ENCODE measurements at places on chromosomes 7 and 10.
A peak's percentile ranks its signal among the peaks of the same experiment; 100 is the strongest.

GRCh38 chr7:29254591-29254990, 60.0 kb downstream of the CHN2 start:
- no peak for DNase-seq

DNA sequence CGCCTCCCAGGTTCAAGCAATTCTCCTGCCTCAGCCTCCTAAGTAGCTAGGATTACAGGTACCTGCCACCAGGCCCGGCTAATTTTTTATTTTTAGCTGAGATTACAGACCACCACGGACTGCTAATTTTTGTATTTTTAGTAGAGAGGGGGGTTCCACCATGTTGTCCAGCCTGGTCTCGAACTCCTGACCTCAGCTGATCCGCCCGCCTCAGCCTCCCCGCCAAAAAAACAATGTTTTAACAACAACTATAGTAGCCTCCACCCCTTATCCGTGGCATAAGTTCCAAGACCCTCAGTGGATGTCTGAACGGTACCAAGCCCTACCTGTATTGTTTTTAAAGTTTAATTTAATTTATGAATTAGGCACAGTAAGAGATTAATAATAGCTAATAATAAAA, 48.2 kb downstream of the GNA12 start:
- DNase-seq: no peak

- DNase-seq: peak; percentile 65
Observed at GRCh38 chr10:61140765-61141392, 196.9 kb upstream of the RHOBTB1 start.

DNA sequence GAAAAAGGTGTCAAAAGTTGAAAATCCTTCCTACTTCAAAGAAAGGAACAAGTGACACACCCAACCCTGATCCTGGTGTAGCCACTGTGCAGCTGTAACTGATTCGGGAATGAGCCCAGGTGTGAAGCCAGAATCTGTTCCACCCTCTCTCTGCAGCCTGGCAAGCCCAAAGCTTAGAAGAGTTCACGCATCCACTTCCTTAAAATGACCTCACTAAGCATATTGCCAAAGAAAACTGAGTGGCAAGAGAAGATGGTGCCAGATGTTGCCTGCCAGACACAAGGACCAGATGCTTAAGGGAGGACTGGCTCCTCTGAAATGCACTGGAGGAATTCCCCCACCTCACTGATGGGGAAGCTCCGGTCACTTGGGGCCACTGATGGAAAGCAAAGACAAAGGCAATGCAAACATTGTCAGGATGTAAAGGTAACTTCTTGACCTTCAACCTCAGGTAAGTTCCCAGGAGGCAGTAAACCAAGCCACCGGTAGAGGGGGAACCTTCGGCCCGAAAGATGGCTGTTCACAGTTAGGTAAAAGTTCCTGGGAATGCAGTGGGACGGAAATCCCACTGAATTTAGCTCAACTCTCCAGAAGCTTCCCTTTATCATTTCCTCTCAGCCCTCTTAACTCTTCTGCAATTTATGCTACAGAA, 554.9 kb downstream of the KCNMA1 start:
- no peak for DNase-seq

Measured in HFFc6 (cell line).